Cortex of kidney (tissue), 1 donor: ENCODE measurements at places on chromosomes 12 and 14.

DNA sequence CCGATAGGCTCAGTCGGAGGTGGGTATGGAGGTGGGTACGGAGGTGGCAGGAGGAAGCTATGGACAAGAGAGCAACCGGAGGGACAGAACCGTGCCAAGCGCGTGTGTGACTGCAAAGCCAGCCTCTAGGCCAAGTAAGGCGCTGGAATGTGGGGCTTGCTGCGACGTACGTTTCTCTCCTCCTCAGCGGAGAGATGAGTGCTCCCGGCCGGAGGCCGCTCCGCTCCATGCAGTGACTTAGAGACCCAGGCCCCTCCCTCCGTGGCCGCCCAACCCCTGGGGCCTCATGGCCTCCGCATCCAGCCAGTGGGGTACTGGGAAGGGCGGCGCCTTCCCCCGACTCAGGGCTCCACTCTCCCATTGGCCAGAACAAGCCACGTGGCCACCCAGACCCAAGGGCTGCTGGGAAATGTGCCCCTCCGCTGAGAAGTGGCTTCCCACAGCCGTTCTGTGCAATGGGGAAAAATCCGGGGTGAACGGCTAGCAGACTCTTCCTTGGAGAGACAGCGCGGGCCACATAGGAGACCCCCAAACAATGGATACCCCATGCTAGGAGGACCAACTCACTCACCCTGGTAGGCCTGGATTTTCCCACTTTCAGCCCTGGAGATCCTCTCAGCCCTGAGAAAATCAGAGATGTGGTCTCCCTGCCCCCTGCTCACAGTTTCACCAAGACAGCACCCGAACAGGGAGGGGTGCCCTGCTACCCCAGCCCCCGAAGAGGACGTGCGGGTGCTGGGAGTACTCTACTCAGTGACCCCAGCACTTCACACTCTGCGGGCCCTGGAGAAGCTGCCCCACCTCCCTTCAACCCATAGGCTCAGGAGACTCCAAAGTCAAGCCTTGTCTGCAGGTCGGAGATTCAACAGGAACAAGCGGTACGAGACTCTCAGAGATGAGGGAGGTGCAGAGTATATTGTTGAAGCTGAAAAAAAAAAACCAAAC is 66.7 kb downstream of the RIMBP2 start:
- no peak for DNase-seq

GRCh38 chr12:42426746-42427145 is 100.8 kb downstream of the PPHLN1 start:
- DNase-seq, result no peak

DNA sequence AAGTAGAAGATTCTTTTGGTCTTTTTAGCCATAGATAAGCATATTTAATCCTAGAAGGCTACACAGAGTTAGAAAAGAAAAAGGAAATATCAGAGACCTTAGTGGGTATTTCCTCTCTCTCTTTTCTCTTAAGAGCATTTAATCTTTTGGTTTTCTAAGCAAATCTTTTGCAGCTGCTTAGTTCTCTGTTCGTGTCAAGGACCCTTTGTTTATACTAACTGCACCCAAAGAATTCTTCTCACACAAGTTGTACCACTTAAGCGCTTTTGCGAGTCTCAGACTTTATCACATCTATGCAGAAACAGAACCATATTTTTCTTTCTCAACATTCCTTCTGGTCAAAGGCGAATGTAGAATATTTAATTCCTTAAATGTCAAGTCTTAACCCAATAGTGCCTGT is 17.9 kb upstream of the NID2 start:
- no peak for DNase-seq

- DNase-seq, result no peak
These were observed 313.7 kb downstream of the ADAMTS20 start for GRCh38 chr12:43238281-43238680.

- no peak for DNase-seq
These were observed 9.8 kb upstream of the IQSEC3 start for GRCh38 chr12:56683-57346.

DNA sequence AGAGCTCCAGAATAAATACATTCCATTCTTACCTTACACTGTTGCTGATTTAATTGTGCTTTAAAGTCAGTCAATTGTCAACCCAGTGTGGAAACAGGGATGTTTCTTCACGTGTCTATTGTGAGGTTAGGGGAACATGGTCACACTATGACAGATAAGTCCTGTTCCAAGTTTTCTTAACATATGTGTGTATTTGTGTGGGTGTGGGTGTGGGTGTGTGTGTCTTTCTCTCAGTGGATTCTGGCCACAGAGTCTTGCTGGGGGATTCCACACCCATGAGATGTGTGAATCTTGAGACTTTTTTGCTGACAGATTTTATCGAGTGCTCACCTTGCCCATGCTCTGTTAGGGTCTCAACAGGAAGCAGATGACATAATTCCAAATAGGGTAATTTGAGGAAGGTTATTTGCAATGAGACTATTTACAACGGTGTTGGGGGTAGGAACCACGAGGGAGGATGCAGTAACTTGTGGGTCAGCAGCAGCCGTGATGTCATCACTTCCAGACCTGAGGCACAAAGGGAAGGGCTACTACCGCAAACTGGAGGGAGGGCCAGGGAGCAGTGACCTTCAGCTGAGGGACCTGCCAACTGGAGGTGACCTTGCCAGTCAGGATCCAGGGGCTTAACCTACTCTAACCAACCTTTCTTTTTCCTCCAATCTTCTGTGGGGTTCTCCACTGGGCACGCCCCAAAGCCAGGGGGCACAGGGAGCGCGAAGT is 1.9 kb upstream of the VRK1 start:
- DNase-seq, result no peak

DNA sequence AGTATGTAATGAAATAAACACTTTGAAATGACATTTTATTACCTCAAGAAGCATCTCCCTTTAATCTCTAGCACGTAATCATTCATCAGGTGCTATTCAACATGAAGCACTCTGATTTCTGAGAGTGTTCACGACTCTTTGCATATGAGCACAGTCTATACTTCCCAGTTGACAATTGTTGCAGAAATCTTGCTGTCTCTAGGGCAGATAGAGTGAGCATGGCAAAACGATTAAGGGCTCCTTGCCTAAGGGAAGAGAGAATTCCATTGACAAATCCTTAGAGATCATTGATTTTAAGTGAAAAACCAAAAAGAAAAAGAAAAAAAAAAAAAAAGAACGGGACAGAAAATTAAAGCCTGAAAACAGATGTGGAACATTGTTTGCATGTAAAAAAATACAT is 107.6 kb downstream of the C12orf50 start:
- no peak for DNase-seq
